ENCODE measurements at places on chromosomes 13 and 19.

DNA sequence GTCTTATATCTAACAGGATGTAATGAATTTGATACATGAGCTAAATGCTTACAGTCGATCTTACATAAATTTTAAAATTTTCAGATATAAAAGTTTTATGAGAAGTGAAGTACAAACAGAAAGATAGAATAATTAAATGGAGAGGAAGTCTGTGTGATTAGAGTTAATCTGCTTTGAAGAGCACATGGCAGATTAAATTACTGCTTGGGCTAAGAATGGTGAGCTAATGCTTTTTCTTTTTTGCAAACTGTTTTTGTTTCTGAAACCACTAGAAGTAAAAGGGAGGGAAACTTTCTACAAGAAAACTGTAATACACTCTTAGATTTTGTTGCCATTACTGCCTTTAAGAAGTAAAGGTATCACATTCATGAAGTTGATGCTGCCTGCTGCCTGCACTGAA lies 96.3 kb upstream of the SPRY2 start:
- DNase-seq = no peak

GRCh38 chr19:54481326-54481930 lies 8.3 kb upstream of the CDC42EP5 start:
- peak; percentile 51 for DNase-seq

- no peak for DNase-seq
These were observed 1477.6 kb downstream of the UQCRFS1 start for GRCh38 chr19:27735314-27735713.

GRCh38 chr13:70842062-70842644 lies 733.9 kb upstream of the KLHL1 start:
- peak; percentile 20 for DNase-seq

DNA sequence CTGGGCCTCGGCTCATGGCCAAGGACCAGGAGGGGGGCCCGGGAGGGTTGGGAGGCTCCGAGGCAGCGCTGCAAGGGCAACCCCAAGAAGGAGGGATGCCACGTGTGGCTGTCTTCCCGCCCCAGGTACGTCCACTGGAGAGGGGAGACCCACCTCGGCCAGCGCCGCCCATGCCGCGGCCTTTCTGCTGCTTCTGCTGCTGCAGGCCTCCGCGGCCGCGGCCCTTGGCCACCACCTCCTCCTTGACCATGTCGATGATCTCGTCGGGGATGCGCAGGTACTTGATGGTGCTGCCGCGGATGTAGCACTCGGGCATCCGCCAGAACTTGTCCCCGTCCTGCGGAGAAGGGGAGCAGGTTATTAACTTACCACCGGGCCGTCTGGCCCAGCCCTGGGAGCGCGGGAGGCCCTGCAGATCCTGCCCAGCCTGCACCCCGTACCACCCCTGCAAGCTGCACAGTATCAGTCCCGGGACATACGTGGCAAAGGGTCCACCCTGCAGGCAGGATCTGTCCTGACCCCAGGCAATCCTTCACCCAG lies 13.3 kb downstream of the LSM4 start:
- no peak for DNase-seq

GRCh38 chr19:28727480-28728159 lies 485.3 kb downstream of the UQCRFS1 start:
- DNase-seq = no peak

GRCh38 chr19:28393574-28394336 lies 819.2 kb downstream of the UQCRFS1 start:
- no peak for DNase-seq

- DNase-seq = no peak
These were observed 137.3 kb upstream of the SERP2 start for GRCh38 chr13:44236370-44236769.

- DNase-seq = no peak
These were observed 7.4 kb upstream of the TIMM13 start for GRCh38 chr19:2434721-2435265.

- DNase-seq = no peak
These were observed 23.0 kb upstream of the NDFIP2 start for GRCh38 chr13:79457948-79458347.

DNA sequence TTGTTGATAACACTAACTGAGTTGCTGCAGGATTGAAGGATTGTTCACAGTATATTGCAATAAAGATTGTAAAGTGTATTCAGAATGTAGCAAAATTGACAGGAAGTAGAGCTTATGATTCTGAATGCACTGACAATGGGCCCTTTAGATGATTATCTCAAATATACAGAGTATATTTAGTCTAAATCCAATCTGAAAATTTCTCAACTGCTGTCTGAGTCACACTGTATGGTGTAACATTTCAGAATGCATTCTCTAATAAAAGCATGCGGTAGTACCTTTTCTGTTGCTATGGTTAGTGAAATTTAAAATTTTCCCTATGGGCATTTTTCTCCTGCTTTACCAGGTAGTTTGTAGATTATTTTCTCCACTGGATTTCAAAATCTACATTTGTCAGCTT lies 365.2 kb downstream of the PCDH17 start:
- no peak for DNase-seq

DNA sequence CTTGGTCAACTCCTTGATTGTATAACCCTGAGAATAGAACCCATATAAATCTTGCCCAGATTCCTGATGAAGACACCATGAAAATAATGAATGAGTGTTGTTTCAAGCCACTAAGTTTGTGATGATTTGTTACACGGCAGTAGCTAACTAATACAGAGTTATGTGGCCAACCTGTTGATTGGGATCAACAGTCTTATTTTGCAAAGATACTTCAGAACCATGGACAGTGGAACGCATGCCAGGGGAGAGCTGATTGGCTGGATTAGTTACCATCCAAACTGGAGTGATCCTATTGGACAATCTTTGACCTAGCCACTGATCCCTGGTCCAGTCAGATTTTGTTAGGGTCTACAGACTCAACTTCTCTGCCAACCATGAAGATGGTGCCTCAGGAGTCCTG lies 26.6 kb downstream of the CD70 start:
- no peak for DNase-seq

DNA sequence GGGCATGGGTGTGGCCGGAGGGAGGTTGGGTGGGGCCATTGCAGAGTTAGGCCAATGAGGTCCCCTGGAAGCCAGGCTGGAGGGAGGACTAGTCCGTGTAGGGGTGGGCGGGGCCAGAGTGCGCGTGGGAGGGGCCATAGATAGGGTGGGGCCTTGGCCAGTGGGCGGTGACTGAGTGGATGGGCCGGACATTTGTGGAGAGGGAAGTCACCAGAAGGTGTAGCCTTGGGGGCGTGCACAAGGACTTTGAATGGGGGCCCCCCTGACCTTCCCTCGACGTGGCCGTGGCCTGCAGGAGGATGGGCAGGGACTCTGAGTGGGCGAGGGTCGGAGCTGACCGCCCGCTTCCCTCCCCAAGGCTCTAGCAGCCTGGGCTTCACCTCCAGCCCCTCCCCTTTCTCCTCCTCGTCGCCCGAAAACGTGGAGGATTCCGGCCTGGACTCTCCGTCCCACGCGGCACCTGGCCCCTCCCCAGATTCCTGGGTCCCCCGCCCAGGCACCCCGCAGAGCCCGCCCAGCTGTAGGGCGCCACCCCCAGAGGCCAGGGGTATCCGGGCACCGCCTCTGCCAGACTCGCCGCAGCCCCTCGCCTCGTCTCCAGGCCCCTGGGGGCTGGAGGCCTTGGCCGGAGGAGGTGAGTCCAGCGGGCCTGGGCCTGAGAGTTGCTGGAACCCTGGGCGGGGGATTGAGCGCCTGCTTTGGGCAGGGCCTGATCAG lies 16.5 kb upstream of the B3GNT3 start:
- DNase-seq = peak; percentile 95

GRCh38 chr19:50358483-50359327 lies 6.7 kb downstream of the NAPSA start:
- DNase-seq = no peak

DNA sequence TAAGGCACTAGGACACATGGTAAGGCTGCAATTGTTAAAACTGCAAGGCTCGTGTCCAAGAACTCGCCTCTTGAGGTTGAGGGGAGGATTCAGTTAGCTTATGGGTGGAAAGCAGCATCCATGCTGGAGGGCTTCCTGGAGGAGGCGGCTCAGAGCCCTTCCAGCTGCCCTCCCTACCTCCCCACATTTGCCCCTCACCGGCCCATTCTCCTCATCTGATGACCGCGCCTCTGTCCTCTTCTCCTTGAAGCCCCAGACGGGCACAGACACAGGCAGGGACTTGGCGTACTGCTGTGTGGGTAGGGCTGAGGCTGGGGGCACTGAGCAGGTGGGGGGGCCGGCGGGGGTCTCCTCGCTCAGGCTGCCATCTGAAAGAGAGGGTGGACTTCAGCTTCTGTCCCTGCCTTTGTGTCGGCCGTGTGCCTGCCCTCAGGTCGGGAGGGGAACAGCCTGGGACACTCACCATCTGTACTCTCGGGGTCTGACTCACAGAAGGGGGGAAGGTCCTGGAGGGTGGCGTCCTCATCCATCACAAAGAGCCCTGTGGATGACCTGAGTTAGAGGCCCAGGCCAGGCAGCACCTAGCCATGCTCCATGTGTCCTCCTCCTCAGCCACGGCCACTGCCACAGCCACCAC lies 4.1 kb upstream of the PNKP start:
- DNase-seq = no peak

DNA sequence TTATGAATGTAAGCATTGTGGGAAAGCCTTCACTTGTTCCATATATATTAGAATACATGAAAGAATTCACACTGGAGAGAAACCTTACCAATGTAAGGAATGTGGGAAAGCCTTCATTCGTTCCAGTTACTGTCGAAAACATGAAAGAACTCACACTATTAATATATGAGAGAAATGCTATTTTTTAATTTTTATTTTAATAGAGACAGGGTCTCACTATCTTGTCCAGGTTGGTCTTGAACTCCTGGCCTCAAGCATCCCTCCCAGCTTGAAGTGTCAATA lies 7.0 kb upstream of the ZNF440 start:
- DNase-seq = no peak

- DNase-seq = no peak
These were observed 675 bp upstream of the PGPEP1 start for GRCh38 chr19:18339723-18340122.

GRCh38 chr19:32914879-32915660 lies 45.5 kb upstream of the SLC7A9 start:
- no peak for DNase-seq

DNA sequence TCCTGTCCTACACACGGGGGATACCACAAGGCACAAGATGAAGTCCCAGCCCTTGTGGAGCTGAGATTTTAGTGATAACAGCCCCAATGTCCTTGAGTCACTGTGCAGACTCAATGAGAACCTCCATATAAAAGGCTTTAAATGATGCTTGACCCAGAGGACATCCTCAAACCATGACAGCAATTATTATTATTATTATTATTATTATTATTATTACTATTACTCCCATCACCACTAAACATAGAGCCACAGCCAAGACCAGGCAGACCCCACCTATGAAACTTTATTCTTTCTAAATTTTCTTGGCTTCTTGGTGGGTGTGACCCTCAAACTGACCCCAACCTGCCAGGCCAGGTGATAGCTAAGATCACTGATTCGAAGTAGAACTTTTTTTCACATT lies 11.1 kb downstream of the C19orf47 start:
- DNase-seq = no peak

DNA sequence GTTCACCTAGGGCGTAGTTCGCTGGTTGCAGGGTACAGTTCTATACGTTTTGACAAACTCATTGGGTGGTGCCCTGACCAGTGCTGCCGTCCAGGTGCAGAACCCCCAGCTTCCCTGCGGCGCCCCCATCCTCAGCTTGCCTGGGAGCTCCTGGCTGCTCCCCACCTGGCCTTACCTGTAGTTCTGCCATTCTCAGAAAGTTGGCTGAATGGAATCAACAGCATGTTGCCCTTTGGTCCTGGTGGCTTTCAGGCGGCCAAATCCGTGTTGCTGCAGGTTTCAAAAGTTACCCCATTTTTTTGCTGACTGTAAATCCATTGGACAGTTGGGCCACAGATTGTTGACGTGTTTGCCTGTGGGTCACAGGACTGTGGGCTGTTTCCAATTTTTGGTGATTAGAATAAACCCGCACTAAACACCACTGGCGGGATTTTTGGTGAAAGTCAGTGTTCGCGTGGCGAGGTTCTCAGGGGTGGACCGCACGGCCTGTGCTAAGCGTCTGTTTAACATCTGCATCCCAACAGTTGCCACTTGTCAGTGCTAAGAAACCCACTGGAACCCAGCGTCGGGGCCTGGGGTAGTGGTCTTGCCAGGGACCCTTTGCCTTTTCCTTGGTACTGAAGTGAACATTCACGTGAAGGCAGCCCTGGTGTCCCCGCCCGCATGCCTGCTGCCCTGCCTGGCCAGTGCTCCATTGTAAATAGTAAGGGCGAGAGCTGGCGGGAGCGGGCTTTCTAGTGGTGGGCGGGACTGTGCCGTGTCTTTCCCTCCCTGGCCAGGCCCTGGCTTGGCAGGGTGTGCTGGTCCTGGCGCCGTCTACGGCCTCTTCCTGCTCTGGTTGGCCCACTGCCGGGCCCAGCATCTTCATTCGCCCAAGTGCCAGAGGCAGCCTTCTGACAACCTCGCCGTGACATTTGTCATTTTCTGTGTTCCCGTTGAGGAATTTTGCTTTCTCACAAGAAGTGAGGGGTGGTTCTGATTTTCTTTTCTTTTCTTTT lies 3.3 kb downstream of the DOT1L start:
- DNase-seq = no peak

DNA sequence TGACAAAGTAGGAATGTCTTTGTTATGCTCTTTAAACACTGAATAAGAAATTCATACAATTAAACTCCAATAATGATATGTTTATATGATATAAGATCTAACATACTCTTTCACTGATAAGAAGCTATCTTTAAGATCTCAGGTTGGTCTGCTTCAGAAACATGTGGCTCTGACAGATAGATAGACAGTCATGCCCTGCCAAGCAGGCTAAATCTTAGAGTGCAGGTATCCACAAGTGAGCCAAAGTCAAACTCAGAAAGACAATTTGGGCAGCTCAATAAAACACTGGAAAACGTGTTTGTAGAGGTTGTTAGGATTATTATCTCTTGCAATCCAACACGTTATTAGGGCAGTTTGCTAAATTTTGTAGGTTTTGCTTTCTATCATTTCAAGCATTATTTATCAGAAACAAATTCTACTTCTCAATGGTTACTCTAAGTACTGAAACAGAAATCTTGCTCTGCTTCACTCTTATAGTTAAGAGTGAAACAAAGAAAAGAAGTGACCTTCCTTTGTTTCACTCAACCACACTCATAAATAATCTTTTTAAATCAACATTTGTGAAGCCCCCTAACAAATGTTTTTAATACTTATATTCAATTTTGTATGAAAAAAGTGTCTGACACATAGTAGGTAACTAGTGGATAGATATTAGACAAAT lies 1255.6 kb downstream of the DIAPH3 start:
- no peak for DNase-seq

GRCh38 chr13:108315273-108315672 lies 45.8 kb downstream of the TNFSF13B start:
- no peak for DNase-seq

GRCh38 chr13:109657395-109657794 lies 129.0 kb downstream of the IRS2 start:
- DNase-seq = no peak

DNA sequence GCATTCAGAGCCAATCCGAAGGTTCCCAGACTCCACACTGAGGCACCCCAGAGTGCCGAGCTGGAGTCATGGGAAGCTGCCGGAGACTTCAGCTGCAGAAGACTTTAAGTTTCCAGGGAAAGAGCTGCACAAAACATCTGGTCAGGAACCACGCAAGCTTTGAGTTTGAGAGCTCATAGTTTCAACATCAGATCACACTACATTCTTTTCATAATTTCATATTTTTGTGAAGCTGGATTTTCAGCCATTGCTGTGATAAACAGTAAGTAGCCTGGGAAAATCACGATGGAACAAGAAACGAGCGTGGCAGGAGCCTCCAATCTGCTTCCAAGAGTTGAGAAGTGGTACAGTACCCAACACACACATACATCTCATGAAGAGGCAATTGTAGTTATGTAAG lies 25.5 kb upstream of the ATP12A start:
- DNase-seq = no peak

Data from T47D (cell line).